Central memory CD4-positive, alpha-beta T cell (primary cell): ENCODE measurements at places on chromosomes 11 and 22.

- DNase-seq = no peak
These were observed 13.5 kb upstream of the HMOX1 start for GRCh38 chr22:35367331-35367886.

DNA sequence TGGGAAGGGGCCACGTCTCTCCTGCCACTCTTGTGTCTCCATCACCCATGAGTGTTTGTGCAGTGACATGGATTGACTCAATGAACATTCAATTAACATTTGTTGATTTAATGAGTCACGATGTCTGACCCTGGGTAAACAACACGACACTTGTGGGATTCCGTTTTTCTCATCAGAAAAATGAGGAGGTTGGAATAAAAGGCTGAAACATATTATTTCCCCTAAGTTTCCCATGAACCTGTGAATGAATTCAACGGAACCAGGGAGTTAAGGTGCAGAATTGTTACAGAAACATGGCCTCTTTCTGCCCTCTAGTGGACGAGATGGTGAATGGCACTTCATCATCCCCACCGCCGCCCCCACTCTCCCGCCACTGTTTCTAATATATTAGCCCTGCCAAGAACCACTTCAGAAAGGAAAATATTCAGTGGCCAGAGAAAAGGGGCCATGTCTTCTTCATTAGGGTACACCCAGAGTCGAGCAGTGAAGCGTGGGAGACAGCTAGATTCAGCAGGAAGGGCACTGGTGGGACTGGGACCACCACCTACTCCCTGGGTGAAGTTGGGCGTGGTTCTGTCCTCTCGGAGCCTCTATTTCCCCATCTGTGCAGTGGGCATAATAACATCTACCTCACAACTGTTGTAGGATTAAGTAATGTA is 46.3 kb upstream of the SYT13 start:
- DNase-seq = peak; percentile 22

DNA sequence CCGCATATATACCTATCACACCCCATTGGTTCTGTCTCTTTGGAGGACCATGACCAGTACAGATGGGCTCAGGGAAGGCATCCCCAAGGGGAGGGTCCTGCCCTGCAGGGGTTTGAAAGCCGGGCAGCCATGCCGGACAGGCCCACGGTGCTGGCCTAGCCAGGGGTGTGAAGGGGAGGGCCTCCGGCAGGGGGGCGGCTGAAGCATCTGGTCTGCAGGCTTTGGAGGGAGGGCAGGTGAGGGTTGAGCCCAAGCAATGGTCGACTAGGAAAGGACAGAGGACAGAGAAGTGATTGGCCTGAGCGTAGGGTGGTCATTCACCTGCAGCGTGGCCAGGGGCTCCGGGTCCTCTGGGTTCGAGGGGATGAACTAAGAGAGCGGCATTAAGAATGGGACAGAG is 11.2 kb upstream of the CTSD start:
- no peak for DNase-seq

- DNase-seq = no peak
These were observed 40.9 kb downstream of the GALNT18 start for GRCh38 chr11:11580841-11581411.

- no peak for DNase-seq
These were observed 31.2 kb downstream of the TPBGL start for GRCh38 chr11:75271730-75272129.

DNA sequence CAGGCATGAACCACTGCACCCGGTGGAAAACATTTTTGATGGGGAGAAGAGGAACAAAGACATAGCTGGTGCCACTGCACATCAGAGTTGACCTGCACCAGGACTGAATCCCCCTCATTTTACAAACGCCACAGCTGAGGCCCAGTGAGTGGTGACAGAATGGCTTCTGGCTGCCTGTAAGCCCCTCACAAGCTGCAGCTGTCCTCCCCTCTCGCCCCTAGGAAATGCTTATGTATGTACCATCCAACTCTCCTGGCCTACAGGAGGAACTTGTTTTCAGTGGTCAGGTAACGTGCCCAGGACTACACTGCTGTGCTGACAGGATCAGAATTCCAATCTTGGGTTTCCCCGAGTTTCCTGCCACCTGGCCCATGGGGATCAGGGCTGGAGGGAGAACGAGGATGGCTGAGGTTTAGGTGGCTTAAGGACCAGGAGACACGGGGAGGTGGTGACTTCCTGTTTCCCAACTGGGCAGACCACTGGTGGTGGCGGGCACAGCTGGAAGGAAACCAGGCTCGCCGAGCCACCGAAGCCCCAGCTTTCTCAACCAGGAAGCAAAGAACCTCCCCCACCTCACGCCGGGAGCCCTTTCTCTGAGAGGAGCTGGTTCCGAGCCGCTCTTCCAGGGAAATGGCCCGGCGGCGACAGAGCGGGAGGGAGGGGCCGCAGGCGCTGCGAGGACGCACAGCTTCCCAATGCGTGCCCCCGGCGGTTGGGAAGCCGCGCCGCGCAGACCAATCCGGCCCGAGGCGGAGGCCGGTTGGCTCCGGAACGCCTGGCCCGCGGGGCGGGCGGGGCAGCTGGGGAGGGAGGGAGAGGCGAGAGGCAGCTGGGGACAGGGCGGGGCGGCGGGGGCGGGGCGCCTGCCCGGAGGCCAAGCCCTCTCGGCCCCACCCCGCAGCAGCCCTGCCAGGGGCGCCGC is 1.0 kb upstream of the LRFN4 start:
- DNase-seq = peak; percentile 65
